ENCODE measurements at places on chromosomes 4 and X.
A peak's percentile ranks its signal among the peaks of the same experiment; 100 is the strongest.

DNA sequence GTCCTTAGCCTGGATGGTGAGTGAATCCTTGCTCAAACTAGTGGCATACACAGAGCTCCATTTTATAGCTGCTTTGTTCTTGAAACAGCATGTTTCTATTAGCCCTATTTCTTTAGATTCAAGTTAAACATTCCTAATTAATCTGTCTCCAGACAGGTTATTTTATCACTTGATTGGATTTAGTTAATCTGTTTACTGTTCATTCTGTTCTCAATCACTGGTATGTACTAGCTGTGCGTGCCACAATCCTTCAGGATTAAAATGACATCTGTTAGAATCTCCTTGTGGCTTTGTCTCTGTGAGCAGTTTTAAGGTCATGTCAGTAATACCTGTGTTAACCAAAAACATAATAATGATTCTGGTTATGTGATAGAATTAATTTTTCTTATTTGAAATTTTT, 36.5 kb downstream of the PTPN13 start:
- DNase-seq, result no peak

- DNase-seq, result no peak
Observed at GRCh38 chr4:65521666-65522065, 148.6 kb downstream of the EPHA5 start.

DNA sequence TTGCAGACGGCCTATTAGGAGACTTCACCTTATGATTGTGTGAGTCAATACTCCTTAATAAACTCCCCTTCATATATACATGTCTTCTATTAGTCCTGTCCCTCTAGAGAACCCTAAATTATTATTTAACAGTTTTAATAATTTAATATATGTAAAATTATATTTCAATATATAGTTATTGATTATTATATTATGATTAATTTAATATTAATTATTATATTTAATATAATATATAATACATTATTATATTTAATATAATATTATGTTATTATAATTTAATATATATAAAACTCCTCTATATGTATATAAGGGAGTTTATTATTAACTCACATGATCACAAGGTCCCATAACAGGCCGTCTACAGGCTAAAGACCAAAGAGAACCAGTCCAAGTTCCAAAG, 533.2 kb downstream of the ARAP2 start:
- no peak for DNase-seq

DNA sequence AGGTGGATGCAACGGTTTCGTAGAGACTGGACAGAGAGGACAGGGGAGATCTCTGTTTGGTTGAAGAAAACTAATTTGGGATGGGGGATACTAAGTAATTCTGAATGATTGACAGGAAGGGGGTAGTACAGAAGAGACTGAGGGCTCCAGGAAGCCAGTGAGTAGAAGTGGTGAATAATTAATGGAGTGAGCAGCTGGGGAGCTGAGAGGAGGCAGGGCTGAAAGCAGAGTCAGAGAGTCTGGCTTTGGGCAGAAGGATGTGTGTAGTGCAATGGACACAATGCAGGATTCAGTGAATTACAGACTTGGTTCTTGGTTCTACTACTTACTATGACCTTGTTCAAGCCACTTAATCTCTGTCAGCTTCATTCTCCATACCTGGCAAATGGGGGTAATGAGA, 161.7 kb downstream of the RBMX2 start:
- no peak for DNase-seq

DNA sequence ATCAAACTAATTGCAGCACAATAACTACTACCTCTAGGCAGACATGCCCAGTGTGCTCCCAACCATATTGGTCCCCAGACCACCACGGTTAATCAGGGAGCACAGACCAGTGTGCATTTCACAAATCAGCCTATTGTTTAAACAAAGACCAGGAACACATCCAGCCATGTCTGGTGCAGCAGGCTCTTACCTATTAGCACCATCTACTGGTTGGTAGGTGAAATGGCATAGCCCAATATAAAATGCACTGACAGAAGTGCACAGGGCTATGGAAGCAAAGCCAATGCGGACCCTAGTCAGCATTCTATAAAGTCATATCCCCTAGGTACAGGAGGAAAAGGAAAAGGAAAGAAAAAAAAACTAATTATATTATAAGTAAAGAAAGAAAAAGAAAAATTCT, 15.5 kb upstream of the CYLC1 start:
- DNase-seq, result no peak

GRCh38 chr4:113783289-113783688, 21.8 kb upstream of the CAMK2D start:
- no peak for DNase-seq

DNA sequence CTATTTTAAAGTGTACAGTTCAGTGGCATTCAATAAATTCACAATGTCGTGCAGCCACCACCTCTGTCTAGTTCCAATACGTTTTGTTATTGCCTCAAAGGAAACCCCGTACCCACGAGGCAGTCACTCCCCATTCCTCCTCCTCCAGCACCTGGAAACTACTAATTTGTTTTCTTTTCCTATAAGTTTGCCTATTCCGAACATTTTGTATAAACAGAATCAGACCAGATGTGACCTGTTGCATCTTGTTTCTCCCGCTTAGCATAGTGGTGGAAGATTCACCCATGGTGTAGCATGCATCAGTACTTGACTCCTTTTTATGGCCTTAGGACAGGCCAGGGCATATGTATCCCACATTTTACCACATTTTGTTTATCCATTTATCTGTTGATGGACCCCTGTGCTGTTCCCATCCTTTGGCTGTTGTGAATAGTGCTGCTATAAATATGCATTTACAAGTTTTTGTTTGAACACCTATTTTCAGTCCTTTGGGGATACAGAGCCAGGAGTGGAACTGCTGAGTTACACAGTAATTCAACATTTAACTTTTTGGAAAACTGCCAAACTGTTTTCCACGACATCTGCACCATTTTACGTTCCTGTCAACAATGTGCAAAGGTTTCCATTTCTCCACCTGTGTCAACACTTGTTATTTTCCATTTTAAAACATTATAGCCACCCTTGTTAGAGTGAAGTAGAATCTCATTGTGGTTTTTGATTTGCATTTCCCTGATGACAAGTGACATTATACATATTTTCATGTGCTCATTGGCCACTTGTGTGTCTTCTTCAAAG, 57.8 kb upstream of the STX18 start:
- no peak for DNase-seq

GRCh38 chrX:110180928-110181310, 137.0 kb downstream of the AMMECR1 start:
- no peak for DNase-seq

- no peak for DNase-seq
Observed at GRCh38 chr4:141132709-141133145, 542 bp downstream of the RNF150 start.

- DNase-seq, result no peak
Observed at GRCh38 chr4:41375561-41375960, 118.8 kb downstream of the UCHL1 start.

GRCh38 chr4:107885865-107886264, 45.5 kb upstream of the CYP2U1 start:
- no peak for DNase-seq

- peak; percentile 5 for DNase-seq
Observed at GRCh38 chrX:103464072-103464773, 55.1 kb downstream of the RAB40A start.

- no peak for DNase-seq
Observed at GRCh38 chr4:101049549-101050001, 297.8 kb downstream of the PPP3CA start.

- no peak for DNase-seq
Observed at GRCh38 chr4:15636818-15637217, 18.3 kb downstream of the FBXL5 start.

- DNase-seq, result no peak
Observed at GRCh38 chrX:16022580-16023200, 100.7 kb upstream of the GRPR start.

GRCh38 chr4:1167244-1167949, 5.0 kb downstream of the SPON2 start:
- DNase-seq, result peak; percentile 95

- DNase-seq, result no peak
Observed at GRCh38 chrX:136163689-136164088, 16.4 kb downstream of the FHL1 start.

- no peak for DNase-seq
Observed at GRCh38 chr4:122195718-122196117, 43.6 kb downstream of the BLTP1 start.

GRCh38 chrX:128754130-128754529, 701.9 kb upstream of the ACTRT1 start:
- DNase-seq, result no peak

GRCh38 chrX:104662694-104663093, 96.7 kb downstream of the IL1RAPL2 start:
- DNase-seq, result no peak

DNA sequence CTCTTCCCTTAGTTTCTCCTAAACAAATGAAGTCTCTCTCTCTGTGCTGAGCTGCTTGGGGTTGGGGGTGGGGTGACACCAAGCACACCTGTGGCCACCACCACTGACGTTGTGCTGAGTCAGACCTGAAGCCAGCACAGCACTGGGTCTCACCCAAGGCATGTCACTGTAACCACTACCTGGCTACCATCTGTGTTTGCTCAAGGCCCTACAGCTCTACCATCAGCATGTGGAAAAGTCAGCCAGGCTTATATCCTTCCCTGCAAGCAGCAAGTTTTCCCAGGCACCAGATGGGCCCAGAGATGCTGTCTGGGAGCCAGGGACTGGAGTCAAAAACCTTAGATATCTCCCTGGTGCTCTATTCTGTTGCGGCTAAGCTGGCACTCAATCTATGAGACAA, 6.9 kb downstream of the CXCL10 start:
- no peak for DNase-seq

- DNase-seq, result no peak
Observed at GRCh38 chr4:173243917-173244658, 75.5 kb downstream of the GALNT7 start.

DNA sequence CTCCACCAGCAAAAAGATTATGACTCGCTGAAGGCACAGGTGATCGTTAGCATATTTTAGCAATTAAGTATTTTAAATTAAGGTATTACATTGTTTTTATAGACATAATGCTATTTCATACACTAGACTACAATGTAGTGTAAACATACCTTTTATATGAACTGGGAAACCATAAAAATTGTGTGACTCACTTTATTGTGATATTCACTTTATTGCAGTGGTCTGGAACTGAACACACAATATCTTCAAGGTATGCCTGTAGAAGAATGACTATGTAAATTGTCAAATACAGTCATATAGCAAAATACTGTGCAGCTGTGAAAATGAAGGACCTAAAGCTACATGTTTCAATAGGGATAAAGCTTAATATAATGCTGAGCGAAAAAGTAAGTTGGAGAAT, 26.6 kb upstream of the MAML3 start:
- no peak for DNase-seq

DNA sequence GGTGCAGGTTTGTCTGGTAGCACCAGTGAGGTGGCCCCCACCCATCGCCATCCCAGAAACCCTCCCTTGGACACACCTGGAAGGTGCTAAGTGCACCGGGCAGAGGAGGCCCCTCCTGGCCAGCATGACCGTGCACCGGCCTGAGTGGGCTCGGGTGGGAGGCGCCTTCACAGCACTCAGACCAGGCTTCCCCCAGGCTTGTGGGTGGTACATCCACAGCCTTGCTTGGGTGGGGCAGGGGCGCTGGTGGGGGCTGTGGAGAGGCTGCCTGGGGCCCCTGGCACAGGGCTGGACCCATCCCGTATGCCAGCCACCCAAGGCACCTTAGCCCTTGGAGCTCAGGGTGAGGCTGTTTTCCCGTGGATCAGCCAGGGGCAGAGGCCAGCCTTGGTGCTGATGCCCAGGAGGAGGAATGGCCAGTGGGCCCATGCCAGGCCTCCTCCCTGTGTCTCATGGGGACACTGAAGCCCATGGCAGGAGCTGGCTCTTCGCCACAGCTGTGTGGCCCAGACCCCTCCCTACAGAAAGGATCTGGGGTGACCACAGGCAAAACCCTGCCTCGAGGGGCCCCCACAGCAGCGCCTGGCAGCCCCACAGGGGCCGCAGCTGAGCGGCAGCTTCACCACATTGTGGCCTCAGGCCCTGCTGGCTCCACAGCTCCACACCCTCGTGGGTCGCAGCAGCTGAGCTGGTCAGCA, 21.4 kb downstream of the NKX1-1 start:
- no peak for DNase-seq

- no peak for DNase-seq
Observed at GRCh38 chr4:155319516-155319915, 57.2 kb downstream of the MAP9 start.

DNA sequence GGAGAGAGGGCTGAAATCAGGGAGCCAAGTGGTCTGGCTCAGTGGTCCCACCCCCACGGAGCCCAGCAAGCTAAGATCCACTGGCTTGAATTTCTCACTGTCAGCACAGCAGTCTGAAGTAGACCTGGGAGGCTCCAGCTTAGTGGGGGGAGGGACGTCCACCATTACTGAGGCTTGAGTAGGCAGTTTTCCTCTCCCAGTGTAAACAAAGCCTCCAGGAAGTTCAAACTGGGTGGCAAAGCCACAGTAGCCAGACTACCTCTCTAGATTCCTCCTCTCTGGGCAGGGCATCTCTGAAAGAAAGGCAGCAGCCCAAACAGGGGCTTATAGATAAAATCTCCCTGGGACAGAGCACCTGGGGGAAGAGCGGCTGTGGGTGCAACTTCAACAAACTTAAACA, 88.1 kb downstream of the NPFFR2 start:
- DNase-seq, result no peak

DNA sequence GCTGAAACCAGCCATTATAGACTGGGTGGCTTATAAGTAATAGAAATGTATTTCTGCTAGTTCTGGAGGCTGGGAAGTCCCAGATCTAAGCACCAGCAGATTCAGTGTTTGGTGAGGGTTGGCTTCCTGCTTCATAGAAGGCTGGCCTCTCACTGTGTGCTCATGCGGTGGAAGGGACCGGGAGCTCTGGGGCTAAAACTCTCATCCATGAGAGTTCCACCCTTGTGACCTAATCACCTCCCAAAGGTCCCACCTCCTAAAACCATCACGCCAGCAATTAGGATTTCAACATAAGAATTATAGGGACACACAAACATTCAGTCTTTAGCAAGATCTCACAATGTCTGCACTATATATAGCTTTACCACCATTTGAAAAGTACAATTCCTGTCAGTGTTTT, 215.2 kb downstream of the CBR4 start:
- DNase-seq, result peak; percentile 4

DNA sequence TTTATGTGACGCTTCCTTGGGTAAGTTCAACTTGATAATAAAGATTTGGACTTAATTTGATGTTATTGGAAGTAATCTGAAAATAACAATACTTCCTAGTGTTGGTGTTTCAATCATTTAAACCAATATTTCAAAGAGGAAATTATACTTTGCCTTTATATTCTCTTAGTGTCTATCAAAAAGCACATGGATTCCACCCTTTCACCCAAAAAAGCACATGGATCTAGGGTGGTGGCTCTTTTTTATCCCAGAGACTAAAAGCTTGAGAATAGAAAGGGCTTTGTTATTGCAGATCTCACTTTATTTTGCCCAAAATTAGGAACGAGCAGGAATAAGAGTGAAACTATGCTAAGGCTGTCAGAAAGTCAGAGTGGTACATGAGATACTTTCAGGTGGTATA, 75.1 kb upstream of the RASGEF1B start:
- no peak for DNase-seq

DNA sequence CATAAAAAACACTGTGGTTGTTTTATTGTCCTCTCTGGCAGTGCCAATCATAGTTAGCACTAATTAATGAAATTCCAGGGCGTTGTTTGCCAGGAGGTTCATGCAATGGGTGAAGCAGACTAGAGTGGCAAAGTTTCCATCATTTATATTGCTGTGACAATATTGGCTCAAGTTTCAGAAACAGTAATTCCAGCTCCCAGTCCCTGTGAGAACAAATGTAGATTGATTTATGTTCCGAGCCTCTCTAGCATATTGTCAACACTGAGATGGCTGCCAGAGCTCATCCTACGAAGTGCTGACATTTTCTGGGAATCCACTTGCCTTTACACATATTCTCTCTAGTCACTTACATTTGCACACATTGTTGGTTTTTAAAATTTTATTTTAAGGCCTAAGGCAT, 440.0 kb upstream of the IGFBP7 start:
- DNase-seq, result no peak
